CD8-positive, alpha-beta T cell (primary cell): ENCODE measurements at places on chromosomes 2 and 18.

GRCh38 chr2:120842456-120843439 lies 107.1 kb downstream of the GLI2 start:
- no peak for DNase-seq

DNA sequence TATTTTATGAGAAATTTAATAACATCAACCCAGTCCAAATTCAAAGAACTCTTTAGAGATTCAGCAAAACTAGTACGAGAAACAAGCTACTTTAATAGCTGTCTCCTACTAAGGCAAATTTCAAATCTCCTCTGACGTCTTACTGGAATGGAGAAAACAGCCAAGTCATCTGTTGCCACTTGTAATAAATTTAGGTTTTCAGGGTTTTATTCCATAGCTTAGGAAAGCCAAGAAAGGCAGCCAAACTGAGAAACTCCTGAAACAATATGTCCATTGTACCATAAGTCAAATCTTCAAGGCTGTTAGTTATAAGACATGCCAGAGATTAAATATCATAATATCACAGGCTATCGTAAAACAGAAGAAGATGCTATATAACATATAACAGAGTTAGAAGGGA lies 524.6 kb upstream of the SETBP1 start:
- no peak for DNase-seq

DNA sequence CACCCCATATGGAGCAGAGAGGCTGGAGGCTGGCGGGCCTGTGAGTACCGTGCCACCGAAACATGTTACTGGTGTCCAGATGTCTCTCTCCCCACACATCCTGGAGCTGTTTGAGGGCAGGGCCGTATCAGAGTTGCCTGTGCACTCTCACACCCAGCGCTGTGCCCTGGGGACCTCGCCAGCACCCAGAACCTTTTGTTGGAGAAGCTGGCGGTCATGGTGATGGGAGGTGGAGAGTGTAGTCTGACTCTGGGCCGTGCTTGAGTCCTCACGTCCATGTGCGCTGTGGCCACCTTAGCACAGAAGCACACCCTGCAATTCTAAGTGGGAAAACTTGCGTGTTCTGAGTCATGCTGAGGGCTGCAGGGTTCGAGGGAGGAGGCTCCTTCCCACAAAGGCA lies 259.2 kb downstream of the NDUFA10 start:
- no peak for DNase-seq

- DNase-seq = no peak
Measured at GRCh38 chr2:83615511-83615910, 843.6 kb downstream of the SUCLG1 start.

DNA sequence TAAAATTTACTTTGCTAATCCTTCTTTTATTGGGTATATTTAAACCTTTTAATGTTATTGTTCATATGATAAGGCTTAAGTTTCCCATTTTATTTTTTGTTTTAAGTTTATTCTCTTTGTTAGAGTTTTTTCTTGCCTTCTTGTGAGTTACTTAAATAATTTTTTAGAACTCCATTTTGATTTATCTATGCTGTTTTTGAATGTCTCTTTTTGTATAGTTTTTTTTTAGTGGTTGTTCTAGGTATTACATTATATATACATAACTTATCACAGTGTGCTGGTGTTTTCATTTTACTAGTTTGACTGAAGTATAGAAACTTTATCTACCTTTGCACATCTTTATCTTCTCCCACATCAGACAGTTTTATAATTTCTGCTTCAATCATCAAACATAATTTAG lies 49.4 kb upstream of the TGFA start:
- no peak for DNase-seq

DNA sequence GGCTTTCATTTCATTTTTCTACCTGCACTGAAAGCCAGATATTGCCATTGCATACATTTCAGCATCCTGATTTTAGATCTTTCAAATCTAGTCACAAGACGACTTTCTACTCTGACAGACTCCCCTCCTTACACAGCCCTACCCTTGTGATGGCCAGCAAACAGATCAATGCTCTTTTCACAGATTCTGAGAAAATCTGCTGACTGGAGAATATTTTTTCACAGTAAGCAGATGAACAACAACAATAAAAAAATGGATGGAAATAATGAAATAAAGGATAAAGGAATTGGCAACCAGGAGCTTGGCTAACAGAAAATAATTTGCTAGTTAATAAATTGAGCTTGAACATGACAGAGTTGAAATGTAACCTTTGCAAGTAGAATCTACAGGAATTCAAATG lies 527.2 kb downstream of the IRS1 start:
- no peak for DNase-seq

DNA sequence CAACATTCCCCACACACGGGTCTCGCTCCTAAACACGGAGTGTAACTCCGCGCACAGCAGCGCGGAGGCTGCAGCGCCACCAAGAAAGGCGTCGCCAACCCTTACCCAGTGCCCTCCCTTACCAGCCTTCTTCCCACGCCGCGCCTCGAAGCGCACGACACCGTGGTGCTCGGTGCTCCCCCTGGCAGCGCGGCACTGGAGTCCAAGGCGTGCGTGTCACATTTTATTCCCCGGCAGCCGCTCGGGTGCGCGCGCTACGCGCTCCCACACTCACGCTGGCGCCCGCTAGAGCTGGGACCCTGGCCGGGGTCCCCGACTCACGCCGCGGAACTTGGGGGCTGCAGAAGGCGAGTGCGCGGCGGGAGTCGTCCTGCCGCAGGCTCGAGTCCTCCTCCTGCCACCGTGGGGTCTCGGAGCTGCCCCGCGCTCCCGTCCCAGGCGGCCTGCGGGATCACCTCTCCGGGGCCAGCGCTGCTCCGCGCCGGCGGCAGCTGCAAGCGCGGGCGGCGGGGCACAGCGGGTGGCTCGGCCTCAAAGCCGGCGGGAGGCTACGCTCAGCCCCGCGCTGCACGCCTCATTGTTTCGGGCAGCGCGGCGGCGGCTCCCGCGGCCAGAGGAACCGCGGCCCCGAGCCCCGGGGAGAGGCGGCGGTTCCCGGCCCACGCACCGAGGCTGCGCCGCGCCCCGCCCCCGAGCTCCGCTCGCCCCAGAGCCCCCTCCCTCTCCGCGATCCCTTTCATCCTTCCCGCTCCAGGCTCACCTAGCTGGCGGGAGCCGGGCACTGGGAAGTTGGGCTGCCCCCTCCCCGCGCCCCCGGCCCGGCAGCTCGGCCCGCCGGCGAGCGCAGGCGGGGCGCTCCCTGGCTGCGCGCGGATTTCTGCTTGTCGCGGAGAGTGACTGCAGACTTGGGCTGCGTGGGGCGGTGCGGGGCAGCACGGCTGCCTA lies at the start of gene ST6GAL2:
TSS of gene ST6GAL2 (minus strand) at position 197 of the 945 bp plus-strand sequence. CDS start 42,190 bp downstream, outside the sequence.
- DNase-seq = no peak

- DNase-seq = no peak
Measured at GRCh38 chr2:108139521-108139920, 100.2 kb upstream of the SULT1C3 start.

DNA sequence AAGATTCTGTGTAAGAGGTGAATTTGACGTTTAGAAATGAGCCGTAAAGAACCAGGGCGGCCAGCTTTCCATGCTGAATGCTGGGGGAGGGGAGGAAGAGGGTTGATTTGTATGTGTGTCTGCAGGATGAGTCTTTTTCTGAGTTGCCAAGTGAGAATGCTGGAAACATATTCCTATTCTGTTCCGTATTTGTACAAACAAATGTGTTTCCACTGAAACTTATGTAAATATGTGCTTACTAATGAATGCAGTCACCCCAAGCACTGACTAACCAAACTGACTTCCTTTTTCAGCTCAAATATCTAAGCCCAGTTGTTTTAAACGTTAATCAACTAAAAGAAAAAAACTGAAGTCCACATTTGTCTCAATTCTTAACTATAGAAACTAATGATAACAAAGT lies 74.9 kb upstream of the APCDD1 start:
- DNase-seq = no peak

- DNase-seq = no peak
Measured at GRCh38 chr2:21427606-21428005, 303.8 kb downstream of the TDRD15 start.

DNA sequence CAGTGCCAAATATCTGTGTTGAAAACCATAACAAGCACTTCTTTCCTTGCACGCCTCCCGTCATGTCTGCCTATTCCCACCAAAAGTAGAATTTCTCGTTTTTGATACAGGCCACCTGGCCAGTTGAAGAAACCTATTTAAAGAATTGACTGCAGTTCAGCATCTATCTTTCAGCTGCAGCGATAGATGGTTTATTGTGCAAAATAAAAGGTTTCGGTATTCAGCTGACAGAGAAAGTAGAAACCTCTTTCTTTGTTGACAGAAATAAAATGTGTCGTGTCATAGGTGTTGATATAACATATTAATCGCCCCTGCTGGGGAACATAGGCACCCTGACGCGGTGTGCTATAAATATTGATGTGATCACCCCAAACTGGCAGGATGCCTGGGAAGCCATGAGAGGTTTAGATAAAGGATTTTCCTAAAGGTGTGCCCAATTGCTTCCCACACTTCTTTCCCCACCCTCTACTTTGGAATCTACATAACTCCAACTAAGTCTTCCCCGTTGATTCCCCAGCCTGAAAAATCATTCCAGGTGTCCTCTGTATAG lies 570.4 kb downstream of the CCDC85A start:
- no peak for DNase-seq
